ENCODE measurements at places on chromosomes 6 and 20.

DNA sequence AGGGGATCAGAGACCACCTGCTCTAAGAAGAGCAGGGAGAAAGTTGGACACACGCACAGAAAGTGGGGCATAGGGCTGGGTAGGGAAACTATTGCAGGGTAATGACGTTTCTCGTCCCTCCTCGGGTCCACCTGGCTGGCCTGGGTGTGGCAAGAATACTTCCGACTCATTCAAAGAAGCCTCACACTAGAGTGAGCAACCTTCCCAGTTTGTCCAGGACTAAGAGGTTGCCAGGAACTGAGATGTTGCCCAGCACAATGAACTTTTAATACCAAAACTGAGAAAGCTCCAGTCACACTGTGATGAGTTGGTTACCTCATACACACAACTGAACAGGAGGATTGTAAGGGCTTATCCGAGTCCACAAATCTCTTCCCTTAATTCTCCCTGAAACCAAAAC, 74.5 kb upstream of the ADGRF1 start:
- no peak for DNase-seq

DNA sequence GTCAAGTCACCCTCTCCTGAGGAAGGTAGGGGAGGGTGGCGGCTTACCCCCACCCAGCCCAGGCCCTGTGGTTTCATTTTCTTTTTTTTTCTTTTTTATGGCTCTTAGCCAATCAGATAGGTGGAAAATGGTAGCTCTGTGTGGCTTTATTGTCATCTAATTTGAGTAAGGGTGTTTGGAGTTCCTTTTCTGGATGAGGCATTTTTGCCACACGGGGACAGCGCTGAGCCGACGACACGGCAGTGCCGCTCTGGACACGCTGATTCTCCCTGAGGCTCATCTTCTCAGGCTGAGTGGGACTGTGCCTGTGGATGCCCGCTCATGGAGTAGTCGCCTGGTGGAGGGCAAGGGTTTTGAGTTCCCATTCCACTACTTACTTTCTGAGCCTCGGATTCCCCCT, 37.6 kb upstream of the ANGPT4 start:
- DNase-seq, result no peak

DNA sequence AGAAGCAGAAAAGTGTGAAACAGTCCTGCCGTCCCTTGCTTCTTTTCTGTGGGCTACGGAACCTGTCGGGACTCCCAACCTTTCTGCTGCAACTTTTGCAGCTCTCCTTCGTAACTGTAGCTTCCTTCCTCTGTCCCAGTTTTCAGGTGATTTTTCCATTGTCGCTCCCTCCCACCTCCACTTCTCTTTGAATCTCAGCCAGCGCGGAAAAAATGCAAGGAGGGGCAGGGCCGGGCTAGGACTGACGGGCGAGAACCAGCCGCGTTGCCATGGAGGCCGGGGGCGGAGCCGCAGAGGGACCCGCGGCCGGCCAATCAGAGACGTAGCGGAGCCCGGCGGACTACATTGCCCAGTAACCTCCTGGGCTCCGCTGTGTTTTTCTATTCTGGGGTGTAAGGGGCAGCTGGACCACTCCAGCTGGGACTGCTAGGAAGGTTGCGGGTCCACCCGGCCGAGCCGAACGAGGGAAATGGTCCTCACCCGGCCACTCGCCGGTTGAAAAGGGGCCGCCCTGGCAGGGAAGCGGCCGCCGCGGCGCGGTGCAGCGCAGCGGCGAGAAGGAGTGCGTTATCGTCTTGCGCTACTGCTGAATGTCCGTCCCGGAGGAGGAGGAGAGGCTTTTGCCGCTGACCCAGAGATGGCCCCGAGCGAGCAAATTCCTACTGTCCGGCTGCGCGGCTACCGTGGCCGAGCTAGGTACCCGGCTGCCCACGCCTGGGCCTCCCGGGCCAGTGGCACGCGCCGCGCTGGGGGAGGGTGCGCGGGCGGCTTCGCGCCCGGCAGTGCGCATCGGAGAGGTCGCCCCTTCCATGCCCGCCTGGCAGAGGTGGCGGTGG, at the start of the genes CYP39A1 and SLC25A27:
Gene CYP39A1, minus strand, starts transcription at position 216 of the 836 bp plus-strand sequence. CDS start 236 bp downstream, outside the sequence.
Gene SLC25A27, plus strand, starts transcription at position 373 of the 836 bp plus-strand sequence. Its CDS starts 218 bp downstream, at position 591.
- peak; percentile 96 for DNase-seq

DNA sequence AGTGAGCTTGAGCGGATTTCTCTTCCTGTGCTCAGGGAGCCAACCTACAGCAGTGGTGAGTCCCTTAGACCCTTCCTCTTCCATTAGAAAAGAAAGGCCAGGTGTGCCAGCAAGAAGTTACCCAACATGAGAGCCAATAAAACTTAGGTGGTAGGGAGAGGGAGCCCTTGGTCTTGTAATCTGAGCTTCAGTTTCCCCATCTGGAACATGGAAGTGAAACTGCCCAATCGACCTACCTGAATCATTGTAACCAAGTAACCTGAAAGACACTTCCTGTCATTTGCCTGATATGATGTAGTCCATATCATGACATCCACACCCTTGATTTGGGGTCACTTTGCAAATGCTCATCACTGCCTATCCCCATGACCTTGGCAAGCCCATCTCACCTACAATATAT, 66.4 kb downstream of the MDGA1 start:
- DNase-seq, result no peak

GRCh38 chr6:107868867-107869611, 44.9 kb upstream of the SCML4 start:
- DNase-seq, result no peak

GRCh38 chr6:111997078-111997852, 56.6 kb upstream of the CCN6 start:
- peak; percentile 74 for DNase-seq

- no peak for DNase-seq
These were observed 32.2 kb downstream of the ATP9A start for GRCh38 chr20:51735728-51736600.

DNA sequence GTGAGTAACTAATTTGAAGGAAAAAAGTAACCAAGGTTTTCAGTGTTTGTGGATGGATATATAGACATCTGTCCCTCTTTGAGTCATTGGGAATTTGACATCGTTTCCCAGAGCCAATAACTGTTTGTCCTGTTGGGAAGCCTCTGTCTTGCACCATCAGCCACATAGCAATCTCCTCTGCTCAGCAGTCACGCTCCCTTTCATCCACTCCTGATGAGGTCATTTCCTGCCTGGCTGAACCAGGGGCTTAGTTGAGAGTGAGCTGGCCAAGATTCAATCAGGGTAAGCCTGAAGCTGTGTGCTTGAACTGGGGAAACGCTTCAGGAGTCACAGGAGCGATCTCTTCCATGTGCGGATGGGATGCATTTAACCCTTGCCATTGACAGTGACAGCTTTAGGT, 121.5 kb upstream of the FOXQ1 start:
- DNase-seq, result no peak

DNA sequence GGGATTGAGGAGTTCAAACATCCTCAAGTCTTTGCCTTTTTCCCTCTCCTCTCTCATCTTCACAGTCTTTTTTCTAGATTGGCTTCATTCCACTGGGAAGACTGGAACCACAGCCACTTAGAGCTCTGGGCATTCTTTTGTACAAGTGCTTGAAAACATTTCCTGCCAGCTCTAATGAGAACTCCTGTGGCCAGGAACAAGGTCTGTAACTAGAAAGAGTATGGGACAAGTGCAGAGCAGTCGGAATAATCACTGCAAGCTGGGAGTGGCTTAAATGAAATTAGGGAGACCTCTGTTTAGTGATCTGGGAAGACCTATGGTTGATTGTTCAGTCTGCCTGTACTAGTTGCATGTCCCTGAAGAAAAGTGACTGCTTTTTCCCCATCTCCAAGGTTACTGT, 41.0 kb upstream of the SMIM8 start:
- DNase-seq, result no peak

- no peak for DNase-seq
These were observed 350.5 kb downstream of the ZFAND3 start for GRCh38 chr6:38169977-38170526.

GRCh38 chr6:119314885-119315272, 34.7 kb downstream of the MAN1A1 start:
- DNase-seq, result no peak

- no peak for DNase-seq
These were observed 14.0 kb upstream of the EXOC2 start for GRCh38 chr6:706819-707381.

- DNase-seq, result no peak
These were observed 8.8 kb upstream of the MUC21 start for GRCh38 chr6:30974490-30975252.

DNA sequence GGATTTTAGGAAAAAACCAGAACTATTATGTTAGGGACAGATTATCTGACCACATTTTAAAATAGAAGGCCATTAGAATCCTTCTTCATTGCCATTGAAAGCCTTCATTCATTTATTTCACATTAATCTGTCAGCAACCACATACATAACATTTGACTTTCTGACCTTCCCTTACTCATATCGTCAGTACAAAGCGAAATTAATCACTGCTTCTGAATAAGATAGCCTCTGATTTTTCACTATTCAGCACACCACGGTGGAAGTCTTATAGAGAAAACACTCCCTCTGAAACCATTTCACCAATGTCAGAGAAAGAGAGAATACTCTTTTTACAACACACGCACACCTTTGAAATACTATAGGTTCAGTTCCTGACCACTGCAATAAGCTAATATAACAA, 442.5 kb upstream of the ID4 start:
- no peak for DNase-seq

- no peak for DNase-seq
These were observed 462.6 kb downstream of the TBC1D32 start for GRCh38 chr6:120871416-120872261.

All from left ventricle myocardium inferior (tissue), 1 donor.